ENCODE measurements at places on chromosomes 6 and 20. TPM values are rescaled to one million over a fixed set of nuclear protein-coding genes. Genes with fewer than 3 reads are reported as not detected.

- no peaks in the 10 kb centered on the region for H3K36me3 ChIP-seq
- DNase-seq: no peak
- H3K4me3 ChIP-seq: no peak overlapping the region
- no peaks in the 10 kb centered on the region for H3K4me1 ChIP-seq
- H3K27ac ChIP-seq: no peak overlapping the region
Observed at GRCh38 chr6:35173427-35174087, 32.4 kb upstream of the TCP11 start.

DNA sequence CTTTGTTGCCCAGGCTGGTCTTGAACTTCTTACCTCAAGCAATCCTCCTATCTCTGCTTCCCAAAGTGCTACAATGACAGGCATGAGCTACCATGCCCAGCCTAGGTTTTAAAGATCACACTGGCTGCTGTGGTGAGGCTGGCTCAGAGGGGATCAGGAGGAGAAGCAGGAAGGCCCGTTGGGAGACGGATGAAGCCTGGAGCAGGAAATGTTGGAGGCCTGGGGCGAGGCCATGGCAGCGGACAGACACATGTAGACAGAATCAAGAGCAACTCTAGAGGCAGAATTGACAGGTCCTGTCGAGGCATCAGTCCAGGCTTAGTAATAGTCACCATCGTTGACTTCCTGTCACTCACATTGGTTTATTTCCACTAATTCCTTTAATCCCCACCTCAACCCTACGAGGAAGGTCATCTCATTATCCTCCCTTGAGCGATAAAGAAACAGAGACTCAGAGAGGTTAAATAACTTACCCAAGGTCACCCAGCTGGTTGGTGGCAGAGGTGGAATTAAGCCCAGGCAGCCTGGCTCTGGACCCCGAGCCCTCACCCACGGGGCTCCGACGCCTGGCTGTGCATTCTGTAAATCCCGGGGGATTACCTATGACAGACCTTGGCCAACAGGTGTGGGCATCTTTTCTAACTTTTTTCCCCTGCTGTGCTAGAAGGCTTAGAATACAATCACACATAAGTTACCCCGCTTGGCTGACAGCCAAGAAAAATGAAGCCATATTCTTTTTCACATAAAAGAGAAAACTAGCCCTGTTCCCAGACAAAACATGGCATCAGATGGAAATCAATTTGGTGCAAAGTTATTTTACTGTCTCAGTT, 113.4 kb downstream of the EYA2 start:
- no peaks in the 10 kb centered on the region for H3K4me1 ChIP-seq
- H3K4me3 ChIP-seq: no peak overlapping the region
- H3K27me3 ChIP-seq: no peaks in the 10 kb centered on the region
- no peak overlapping the region for H3K27ac ChIP-seq

DNA sequence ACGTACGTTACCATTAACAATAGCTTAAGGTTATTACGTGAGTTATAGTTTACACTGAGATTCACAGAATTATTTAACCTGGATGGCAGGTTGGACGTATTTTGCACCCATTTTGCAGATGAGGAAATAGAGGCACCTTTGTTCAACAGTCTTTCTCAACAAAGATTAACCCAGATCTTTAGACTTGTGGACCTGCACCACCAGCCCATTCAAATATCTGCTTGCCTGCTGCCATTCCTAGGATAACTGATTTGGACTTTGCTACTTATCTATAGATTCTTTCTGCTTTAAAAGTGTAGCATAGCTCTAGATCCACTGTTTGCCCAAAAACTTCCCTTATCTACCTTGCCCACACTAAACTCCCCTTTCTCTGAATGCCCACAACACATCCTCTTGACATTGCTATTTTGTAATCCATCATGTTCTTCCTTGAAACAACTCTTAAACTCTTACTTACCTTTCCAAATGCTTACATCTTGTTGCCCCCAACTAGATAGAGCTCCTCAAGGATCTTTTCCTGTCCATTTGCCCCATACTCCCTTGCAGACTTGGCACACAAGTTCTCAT, 56.4 kb upstream of the TNFAIP3 start:
- H3K4me1 ChIP-seq: peaks cover 2% of the 10 kb centered on the region
- H3K36me3 ChIP-seq: no peaks in the 10 kb centered on the region
- H3K27me3 ChIP-seq: no peaks in the 10 kb centered on the region
- DNase-seq: no peak
- no peak overlapping the region for H3K27ac ChIP-seq
- no peak overlapping the region for H3K4me3 ChIP-seq

DNA sequence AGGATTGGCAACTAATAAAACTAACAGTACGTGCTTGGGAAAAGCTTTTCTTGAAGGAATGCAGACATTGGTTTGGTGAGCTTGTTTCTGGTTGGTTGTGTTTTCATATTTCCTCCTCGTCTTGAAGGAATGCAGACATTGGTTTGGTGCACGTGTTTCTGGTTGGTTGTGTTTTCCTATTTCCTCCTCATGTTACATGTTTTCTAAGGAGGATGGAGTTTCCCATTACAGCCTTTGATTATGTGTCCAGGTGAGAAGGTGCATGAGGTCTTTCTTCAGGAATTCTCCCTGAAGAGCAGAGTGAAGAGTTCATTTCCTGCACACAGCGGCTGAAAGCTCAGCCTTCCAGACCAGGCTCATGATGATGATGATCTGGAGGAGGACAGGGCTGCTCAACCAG, 190.6 kb downstream of the SMOC2 start:
- peaks cover 2% of the 10 kb centered on the region for H3K36me3 ChIP-seq
- peaks cover 2% of the 10 kb centered on the region for H3K27me3 ChIP-seq
- H3K4me1 ChIP-seq: peaks cover 17% of the 10 kb centered on the region
- H3K27ac ChIP-seq: no peak overlapping the region
- DNase-seq: no peak

- no peaks in the 10 kb centered on the region for H3K4me1 ChIP-seq
- no peaks in the 10 kb centered on the region for H3K36me3 ChIP-seq
- H3K4me3 ChIP-seq: no peak overlapping the region
- DNase-seq: no peak
- H3K27ac ChIP-seq: no peak overlapping the region
- peaks cover 2% of the 10 kb centered on the region for H3K27me3 ChIP-seq
Observed at GRCh38 chr6:44742201-44742600, 354.7 kb downstream of the CDC5L start.

DNA sequence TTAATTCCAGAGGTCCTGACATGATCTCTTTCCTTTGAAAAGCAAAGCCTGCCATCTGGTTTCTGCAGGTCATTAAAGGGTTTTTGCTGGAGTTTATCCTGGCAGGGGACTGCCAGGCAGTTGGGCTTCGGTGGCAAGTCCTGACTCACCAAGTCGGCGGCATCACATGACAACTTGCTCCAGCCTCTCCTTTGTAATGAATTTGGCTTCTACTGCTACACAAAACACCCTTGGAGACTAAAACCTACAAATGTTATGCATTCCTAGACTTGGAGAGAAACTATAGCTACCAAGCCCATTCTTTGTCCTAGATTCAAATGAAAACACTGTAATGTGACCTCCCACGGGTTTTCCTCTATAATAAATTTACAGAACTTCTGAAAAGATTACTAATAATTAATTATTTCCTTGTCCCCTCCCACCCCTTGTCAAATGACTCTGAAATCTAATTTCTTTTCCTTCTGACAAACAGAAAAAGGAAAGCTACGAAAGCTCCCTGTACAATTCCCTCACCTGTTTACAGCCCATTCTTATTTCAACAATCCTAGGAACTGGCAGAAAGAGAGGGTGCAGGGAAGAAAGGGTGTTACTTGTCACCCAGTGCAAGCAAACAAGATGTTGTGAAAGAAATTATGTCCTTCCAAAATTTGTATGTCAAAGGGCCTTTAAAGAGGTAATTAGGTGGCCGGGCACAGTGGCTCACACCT, 62.9 kb downstream of the QRSL1 start:
- H3K27ac ChIP-seq: no peak overlapping the region
- no peaks in the 10 kb centered on the region for H3K27me3 ChIP-seq
- H3K4me3 ChIP-seq: no peak overlapping the region
- H3K36me3 ChIP-seq: no peaks in the 10 kb centered on the region
- H3K4me1 ChIP-seq: peaks cover 21% of the 10 kb centered on the region

GRCh38 chr20:49646528-49646927, 67.2 kb downstream of the B4GALT5 start:
- H3K27me3 ChIP-seq: no peaks in the 10 kb centered on the region
- H3K4me1 ChIP-seq: no peaks in the 10 kb centered on the region
- no peak for DNase-seq
- H3K4me3 ChIP-seq: no peak overlapping the region
- H3K27ac ChIP-seq: no peak overlapping the region

DNA sequence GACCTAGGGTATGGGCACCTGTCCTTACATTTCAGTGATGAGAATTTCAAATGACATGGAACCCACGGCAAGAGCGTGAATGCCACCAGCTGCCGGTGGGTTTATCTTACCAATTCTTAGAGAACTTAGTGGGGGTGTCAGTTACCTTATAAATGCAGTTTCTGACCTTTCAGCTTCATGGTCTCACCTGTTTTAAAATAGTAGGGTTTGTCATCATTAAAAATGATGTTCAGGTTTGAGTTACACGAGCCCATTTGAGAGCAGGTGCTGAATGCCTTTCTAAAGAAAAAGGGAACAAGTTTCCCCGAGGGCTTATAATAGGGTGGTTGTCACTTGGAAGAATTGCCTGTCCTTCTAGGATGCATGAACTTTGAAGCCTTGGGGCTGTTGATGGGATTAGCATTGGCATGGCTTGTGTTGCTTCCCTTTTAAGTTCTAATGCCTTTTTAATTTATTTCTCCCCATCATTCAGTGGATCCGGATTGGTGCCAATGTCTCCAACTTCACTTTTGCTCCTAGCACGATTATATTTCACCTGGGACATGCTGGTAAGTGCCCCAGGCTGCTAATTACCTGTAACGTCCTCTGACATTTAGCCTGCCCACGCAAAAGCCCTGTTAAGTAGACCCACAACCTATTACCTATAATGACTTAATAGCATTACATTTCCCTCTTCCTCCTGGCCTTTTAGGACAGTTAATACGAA, 27.9 kb downstream of the GHRH start:
- H3K4me3 ChIP-seq: no peak overlapping the region
- no peaks in the 10 kb centered on the region for H3K27me3 ChIP-seq
- peak overlapping the region; percentile 10 for H3K27ac ChIP-seq

SPDEF gene
- 0.04 TPM for total RNA-seq

- no peak overlapping the region for H3K27ac ChIP-seq
- no peak for DNase-seq
- no peaks in the 10 kb centered on the region for H3K27me3 ChIP-seq
- H3K4me3 ChIP-seq: no peak overlapping the region
- H3K4me1 ChIP-seq: no peaks in the 10 kb centered on the region
Observed at GRCh38 chr20:12949429-12949980, 59.3 kb upstream of the SPTLC3 start.

DNA sequence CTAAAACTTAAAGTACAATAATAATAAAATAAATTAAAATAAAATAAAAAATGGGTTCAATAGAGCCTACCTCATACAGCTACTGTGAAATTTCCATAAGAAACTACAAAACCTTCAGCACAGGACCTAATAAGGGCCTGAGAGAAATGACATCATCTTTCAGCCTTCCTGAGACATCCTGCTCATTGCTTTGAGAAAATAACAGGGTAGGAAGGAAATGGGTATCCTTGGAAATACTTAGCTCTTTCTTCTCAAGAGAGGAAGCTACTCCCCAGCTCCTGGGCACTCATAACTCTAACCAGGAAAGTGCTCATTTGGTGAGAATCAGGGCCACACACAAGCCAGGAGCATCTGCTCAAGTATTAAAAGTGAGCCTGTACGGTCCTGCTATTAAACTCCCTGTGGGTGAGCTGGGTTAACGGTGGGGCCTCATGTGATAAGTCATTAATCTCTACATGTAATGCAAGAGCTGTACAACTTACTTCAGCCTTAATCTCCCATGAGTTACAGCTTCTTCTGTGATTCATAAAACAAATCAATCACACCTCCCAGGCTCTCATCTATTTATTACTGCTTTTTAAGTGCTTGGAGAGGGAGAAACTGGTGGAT, 141.4 kb downstream of the MAFB start:
- DNase-seq: peak; percentile 10
- no peaks in the 10 kb centered on the region for H3K27me3 ChIP-seq
- H3K27ac ChIP-seq: no peak overlapping the region
- peaks cover 14% of the 10 kb centered on the region for H3K4me1 ChIP-seq
- no peaks in the 10 kb centered on the region for H3K36me3 ChIP-seq
- no peak overlapping the region for H3K4me3 ChIP-seq

THEMIS gene
- not detected for total RNA-seq

DNA sequence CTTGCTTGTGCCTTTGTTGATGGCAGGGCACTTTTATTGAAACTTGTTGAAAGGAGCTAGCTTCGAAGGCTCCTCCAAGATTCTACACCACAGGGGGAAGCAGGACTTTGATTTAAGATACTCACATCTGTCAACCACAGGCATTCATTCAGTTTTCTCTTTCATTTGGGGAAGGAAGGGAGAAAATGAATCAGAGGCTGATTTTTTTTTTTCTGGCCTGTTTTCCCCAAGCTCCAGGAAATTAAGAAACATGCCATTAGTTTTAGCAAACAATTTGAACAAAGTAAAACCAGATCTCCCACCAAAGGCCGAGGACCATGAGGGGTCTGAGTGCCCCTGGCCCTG, 8.7 kb upstream of the APCDD1L start:
- DNase-seq: no peak
- no peaks in the 10 kb centered on the region for H3K36me3 ChIP-seq
- H3K4me1 ChIP-seq: peaks cover 17% of the 10 kb centered on the region
- H3K4me3 ChIP-seq: no peak overlapping the region
- peaks cover 1% of the 10 kb centered on the region for H3K27me3 ChIP-seq

DNA sequence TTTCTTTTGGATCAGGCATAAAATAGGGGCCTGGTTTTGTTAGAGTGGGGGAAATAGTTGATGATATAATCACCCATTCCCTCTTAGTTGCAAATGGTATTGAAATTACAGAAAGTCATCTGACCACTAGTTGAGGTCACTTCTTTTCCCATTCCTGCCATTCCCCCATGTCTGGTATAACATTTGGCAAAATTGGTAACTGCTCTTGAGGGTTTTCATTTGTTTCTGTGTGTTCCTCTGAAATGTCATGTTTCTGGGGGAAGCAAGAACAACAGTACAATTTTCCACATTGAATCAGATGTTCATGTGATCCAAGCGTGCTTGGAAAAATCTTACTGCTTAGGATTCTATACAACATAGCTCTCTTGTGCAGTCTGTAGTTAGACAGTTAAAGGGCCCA, 7.3 kb downstream of the AIG1 start:
- no peak overlapping the region for H3K27ac ChIP-seq
- no peaks in the 10 kb centered on the region for H3K27me3 ChIP-seq
- peak; percentile 73 for DNase-seq
- H3K36me3 ChIP-seq: no peaks in the 10 kb centered on the region

DNA sequence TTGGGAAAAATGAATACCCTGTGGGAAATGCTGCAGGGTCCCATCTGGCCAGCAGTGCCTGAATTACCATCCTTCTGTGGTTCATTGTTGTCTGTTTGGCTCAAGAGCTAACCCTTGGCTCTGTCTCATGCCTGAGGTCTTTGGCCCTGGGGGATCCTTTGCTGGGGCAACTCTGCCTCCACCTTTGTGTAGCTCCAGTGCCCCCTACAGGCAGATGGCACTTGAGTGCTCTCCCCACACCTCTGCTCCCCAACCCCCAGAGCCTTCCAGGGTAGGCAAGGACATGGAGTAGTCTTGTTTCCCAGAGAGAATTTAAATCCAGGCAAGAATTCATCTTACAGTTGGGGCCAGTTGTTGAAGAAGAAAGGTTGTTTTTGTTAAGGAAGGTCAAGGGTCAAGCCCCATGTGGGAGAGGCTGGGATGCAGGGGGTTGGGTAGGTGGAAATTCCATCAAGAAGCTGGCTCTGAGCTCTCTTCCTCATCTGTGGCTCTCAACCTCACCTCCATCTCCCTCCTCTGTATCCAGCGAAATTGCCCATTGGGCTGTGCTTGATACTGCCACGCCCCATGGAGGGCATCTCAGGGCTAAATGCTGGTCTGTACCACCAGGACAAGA, 44.2 kb downstream of the ZNF831 start:
- H3K36me3 ChIP-seq: no peaks in the 10 kb centered on the region
- H3K27ac ChIP-seq: no peak overlapping the region
- peaks cover 12% of the 10 kb centered on the region for H3K4me1 ChIP-seq
- H3K4me3 ChIP-seq: no peak overlapping the region
- H3K27me3 ChIP-seq: peaks cover 8% of the 10 kb centered on the region

COQ3 gene
- total RNA-seq: 7.5 TPM

POPDC3 gene
- 48.5 TPM for total RNA-seq

HSPA1L gene
- total RNA-seq: 2.3 TPM

All from muscle of leg (tissue), 16 donors.